ENCODE measurements at places on chromosomes 5 and 9. TPM values are rescaled to one million over a fixed set of nuclear protein-coding genes. Genes with fewer than 3 reads are reported as not detected.
A peak's percentile ranks its signal among the peaks of the same experiment; 100 is the strongest.

DNA sequence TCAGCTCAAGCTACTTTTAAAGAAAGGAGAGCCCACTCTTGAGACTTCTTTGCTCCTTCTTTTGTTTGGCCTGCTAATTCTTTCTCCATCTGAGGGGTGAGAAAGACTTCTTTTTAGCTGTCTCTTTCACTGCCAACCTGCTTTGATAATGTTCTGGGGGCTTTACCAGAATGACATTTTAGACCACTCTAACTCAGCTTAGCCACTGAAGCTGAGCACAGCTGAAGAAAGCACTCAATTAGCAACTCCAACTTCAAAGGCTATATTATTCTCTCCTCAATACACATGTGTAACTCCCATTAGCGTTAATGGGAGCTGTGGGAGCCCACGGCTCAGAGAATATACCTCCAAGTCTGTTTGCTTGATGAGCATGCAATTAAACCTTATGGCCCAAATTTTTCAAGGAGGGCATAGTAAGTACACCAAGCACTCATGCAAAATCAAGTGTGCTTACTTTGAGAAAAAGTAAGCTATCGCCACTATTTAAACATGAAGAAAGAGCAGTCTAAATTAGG, 815.4 kb upstream of the DMAC1 start:
- DNase-seq: no peak

DNA sequence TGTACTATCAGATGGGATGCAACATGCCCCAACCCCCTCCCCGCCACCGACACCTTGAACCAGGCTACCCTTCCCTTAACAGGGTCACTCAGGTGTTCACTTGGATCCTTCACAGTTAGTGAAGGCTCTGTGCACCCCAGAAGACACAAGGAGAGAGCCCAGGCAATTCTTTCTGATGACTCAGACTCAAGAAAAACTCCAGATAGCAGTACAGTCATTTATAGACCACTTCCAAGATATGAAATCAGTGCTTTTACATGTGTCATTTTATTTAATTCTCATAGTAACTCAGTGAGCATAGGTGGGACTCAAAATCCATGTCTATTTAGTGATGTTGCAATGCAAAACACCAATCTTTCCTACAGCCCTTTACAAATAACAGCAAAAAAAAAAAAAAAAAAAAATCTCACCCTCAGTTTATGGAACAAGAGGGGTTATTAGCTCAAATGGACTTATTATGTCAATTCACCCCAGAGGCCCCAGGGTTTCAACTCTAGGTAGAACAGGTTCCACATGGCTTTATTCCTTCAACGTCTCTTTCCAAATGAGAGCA, 71.9 kb downstream of the FOXD1 start:
- DNase-seq: no peak

DNA sequence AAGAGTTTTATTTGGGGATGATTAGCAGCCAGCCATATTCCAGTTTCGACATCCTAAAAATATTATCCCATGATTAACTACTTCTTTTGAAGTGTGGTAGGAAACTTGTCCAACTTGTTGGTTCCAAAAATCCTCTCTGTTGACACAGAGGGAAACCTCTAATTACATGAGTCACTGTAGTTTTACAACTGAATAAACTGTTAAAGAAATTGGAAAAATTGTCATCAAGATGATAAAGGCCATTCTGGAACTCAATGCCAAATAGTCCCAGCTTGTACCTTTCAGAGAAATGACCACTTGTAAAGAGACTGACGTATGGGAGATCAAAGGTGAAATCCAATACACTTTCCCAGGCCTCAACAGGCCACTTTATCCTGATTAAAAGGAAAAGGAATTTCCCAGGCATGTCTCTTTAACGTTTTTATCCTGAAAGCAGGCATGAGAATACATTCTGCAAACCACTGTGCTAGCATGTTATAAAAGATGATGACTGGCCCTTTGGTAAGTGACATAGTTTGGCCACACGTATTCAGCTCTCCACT, 261.6 kb downstream of the GLIS3 start:
- DNase-seq: no peak

- peak; percentile 59 for DNase-seq
Observed at GRCh38 chr5:161847941-161848391, at the start of gene GABRA1. TSS of gene GABRA1 (plus strand) at chr5:161848120. CDS start at chr5:161850811, 2,691 bp downstream.

Gene HINT2
- total RNA-seq: 26.0 TPM

GRCh38 chr5:140926443-140927227, 536 bp downstream of the PCDHAC1 start:
- DNase-seq: peak; percentile 92

Gene PCDHB4
- 6.2 TPM for total RNA-seq

DNA sequence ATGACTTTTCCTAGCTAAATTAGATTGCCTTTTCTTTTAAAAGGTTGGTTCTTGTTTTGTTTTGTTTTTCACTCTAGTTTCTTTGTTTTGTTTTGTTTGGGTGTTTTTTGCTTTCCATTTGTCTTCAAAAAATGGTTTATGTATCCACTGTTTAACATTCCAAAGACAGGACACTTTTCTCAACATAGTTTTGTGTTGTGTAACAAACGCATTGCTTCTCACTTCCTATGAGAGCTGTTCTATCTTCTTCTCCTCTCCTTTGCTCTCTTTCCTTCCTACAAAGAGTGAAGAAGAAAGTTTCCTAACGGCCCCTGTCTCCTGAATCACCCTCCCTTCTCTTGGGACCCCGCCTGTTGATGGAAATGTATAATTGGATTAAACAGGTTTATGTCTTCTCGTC, 539.7 kb downstream of the ACTL7B start:
- no peak for DNase-seq

Gene PCDHB11
- 15.3 TPM for total RNA-seq

DNA sequence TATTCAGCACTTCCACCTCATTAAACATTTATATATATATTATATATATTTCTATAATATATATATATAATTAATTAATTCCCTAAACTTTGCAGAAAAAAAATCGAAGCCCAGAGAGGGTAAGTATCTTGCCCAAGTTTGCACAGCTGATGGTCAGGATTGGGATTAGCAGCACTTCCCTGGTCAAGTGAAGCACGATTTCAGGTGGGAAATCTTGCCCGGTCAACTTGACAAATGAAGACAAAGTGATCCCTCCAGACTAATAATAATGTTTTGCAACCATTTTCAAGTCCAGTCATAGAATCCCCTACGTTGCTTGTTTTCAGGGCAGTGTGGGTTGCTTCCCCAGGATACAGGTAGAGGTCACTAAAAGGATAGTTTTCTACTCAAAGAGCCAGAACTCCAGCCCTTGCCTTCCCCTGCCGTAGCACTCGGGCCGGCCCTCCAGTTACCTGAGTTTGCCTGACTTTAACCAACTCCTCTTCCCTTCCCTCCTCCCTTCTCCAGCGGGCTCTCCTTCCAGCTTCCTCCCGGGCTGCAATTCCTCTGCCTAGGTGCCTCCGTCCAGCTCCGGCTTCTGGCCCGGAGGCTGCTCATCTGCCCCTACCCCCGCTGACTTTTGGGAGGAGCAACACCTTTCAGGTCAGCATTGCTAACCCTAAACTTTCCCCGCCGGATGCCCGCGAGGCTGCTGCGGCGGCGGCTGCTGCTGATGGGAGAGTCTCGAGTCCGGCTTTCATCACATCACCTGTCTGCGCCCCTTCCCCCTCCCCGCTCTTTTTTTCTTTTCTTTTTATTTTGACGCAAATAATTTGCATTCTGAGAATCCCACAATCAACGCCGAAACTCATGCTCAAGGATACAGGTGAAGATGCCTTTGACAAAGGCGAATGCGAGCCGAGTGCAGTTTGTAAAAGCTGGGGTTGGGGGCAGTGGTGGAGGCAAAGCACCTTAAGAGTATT, 930 bp downstream of the PRLR start:
- no peak for DNase-seq

DNA sequence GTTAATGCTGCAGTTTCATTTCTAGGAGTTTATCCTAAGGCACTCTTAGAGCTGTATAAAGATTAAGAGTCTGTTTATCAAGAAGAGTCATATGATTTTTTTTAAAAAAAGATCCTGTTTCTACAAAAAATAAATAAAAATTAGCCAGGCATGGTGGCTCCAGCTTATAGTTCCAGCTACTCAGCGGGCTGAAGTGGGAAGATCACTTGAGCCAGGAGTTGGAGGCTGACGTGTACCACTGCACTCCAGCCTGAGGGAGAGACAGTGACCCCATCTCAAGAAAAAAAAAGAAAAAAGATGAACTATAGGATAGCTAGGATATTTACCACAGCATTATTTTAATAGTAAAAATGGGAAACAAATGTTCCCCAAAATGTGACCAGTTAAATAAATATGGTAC, 3.3 kb upstream of the UBE2D2 start:
- no peak for DNase-seq

GRCh38 chr5:155434267-155434666, 420.7 kb downstream of the KIF4B start:
- DNase-seq: no peak

DNA sequence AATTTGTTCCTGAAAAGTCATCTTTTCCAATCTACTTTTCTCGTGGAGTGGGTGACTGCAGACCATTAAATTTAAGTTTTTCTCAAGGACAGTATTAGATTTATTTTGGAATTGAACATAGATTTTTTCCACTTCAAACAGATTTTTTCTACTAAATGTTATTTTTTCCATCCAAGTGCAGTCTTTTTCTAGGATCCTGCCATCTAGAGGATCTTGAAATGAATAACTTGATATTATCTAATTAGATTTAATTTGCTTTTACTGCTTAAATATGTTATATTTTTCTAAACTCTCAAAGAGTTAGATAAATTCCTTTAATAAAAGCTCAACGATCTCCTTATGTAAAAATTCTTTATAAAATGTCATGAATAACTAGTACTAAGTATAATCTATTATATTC, 136.9 kb upstream of the PRR16 start:
- DNase-seq: no peak

DNA sequence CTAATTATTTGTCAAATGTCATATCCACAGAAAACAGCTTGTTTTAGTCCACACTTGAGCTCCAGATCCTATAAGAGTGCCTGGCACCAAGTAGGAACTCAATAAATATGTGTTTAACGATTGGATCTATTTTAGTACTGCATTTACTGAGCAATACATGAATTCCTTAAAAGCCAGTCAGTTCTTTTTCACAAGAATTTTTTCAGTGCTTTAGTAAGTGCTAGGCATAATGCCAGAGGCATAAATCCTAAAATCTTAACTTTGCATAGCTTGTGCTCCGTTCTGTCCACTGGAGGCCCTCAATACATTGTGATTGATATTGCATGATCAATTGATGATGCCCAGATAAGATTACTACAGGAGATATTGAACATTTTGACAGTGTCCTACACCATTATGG, 67.3 kb upstream of the PCSK5 start:
- DNase-seq: no peak

Gene KCNV2
- total RNA-seq: not detected

- DNase-seq: no peak
Observed at GRCh38 chr9:82547995-82548394, 514.9 kb downstream of the RASEF start.

DNA sequence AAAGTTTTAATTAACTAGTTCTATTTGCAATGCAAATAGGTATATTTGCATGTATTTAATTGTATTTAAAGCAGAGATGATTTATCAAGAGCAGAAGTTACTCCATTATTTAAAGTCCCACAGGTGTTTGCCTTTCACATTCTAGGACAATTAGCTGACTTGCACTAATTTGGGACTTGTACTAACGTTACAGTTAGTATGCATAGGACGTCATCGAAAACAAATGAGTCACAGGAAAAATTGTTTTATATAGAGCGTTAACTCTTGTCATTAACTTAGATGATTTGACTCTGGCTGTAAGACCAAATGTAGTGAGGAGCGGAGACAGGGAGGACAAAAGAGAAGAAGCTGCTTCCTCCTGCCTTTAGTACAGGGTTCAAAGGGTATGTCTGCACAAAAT, 126.1 kb upstream of the IFNE start:
- no peak for DNase-seq

DNA sequence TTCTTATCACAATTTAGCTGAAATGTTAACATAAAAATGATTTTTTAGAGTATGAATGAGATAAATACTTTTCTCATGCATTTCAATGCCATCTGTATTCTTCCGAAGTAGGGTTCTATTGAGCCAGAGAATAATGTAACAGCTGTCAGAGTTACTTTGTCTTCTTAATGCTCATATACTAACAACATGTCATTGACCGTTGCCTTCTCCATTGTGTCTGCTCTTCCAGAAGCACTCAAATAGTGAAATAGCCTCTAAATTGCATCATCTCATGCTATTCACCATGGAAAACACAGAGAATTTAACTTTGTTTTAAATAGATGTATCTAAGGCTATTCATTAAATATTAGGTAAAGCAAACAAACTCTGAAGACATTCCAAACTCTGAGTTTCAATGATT, 1875.9 kb upstream of the CDH9 start:
- DNase-seq: no peak

DNA sequence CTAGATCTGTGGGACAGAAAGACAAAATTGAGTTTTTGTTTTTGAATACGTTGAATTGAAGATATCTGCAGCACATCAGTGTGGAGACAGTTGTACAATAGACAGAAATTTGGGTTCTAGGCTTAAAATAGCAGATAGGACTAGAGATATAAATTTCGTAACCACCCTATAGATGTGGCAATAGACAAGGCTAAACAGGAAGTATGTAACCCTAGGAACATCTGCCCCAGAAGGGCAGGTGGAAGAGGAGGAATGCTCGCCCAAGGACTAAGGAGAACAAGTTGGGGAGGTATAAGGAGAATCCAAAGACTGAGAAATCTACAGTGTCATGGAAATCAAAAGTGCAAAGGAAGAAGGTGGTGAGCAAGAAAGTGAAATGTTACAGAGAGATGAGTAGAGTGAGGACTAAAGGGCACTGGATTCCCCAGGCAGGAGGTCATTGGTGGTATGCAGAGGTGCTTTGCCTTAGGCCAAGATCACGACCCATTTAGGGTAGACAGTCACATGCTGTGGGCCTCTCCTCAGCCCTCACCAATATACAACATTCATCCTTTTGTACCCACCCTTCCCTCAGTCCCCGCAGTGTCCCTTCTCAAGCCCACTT, 109.1 kb upstream of the ELL2 start:
- no peak for DNase-seq

GRCh38 chr9:99824378-99825171, 2.9 kb downstream of the NR4A3 start:
- peak; percentile 67 for DNase-seq

DNA sequence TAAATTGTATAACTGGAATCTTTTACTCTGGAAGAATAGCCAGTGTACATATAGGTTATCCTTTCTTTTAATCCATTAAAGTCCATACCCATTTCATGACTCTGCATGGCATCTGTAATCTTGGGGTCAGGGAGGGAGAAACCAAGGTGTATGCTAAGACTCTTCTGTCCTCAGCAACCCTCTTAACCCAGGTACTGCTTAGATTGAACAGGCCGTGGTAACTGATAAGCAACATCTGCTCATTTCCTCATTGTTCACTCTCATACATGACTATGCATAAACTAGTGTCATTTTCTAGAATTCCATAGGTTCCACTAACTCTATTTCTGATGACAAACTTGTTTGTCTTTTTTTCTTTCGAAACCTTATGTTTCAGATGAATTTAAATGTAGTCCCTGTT, 69.3 kb upstream of the IFNE start:
- no peak for DNase-seq

Measured in aorta (tissue), 5 donors.